ENCODE measurements at places on chromosomes 11 and 22.

DNA sequence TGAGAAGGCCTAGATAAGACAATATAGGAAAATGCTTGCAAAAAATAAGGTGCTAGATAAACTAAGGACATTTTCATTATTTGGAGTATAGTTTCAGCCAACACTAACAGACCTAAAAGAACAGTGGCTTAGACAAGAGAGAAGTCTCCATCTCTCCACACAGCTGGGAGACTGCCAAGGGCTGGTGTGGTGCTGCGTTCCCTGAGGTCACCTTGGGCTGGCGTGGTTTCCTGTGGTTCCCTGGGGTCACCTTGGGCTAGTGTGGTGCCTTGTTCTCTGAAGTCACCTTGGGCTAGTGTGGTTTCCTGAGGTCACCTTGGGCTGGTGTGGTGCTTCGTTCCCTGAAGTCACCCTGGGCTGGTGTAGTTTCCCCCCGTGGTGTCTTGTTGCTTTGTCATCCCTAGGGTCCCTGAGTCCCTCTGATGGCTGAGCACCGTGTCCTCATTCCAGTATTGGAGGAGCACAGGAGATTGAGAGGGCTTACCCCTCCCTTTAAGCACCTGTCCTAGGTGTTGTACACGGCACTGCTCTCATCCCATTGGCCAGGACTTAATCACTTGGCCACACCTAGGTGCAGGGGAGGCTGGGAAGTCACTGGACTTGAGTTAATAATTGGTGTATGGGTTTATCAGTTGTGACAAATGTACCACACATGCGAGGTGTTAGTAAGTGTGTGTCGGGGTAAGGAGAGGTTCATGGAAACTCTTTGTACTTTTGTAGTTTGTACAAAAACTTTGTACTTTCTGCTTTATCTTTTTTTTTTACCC lies 14.9 kb downstream of the SAMM50 start:
- DNase-seq, result no peak

- DNase-seq, result no peak
These were observed 151.1 kb downstream of the FEZ1 start for GRCh38 chr11:125344846-125345420.

GRCh38 chr11:62359475-62359874 lies 22.2 kb downstream of the ASRGL1 start:
- DNase-seq, result no peak

- DNase-seq, result peak; percentile 71
These were observed 4.7 kb downstream of the FEN1 start for GRCh38 chr11:61797263-61797944.

DNA sequence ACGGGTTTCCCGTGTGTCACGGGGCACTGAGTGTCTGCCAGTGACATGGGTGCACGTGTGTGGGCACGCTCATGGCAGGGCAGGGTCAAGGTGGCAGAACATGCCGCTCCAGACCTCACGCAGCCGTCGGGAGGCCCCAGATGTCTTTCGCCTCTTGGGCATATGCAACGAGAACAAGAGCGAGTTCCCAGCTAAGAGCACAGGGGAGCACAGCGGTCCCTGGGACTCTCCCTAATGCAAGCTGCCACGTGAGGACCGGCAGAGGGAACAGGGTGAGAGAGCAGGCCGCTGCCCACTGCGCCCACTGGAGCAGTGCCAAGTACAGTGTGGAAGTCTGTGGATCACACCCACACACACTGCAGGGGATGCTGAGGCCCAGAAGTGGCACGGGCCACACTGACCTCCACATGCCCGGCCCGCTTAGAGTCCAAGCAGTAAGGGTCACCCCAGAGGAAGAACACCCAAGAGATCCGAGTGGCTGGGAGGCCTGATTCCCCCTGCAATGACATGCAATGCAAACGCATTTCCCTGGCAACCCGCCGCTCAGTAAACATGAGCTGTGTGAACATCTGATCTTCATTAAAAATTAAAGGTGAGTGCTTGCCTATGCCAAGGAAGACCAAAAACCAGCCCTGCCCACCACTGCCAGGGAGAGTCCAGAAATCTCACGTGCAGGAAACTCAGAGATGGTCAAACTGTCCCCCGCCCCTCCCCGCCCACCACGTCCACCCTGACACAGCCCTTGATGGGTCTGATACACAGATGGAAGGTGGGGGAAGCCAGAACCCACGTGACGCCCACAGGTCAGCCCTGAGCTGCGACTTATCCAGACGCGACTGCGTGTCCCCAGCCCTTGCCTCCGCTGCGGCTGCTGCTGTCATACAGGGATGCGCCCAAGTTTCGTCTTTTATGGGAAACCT lies 11.7 kb downstream of the CERK start:
- no peak for DNase-seq

DNA sequence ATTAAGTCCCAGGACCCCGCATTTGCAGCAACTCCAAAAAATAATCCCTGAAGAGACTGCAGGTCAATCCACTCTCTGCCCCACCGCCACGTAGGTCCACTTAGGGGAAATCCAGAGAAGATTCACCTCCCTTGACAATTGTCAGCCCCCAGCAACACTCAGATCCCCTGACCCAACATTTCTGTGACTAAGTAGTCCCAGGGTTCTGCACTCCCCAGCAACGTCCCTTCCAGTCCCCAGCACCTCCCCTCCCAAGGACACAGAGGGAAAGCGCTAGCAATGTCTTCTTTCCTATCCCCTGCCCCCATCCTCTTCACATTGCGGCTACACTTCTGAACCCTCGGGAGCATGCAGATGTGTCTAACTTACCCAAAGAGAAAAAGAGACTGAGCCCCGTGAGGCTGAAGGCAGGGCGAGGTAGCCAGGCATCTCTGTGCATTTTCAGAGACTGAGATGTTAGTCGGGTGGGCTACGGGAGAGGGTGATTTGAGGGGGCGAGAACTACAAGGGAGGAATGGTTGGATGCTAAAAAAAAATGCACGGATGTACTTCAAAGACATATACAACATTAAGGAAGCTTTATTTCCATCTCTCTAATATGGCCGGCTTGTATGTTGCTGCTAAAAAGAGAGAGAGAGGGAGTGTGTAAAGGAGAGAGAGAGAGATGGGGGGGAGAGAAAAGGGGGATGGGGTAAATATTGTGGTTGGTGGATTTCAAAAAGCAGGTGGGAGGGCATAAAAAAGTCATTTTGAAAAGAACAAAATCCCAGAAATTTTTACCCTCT lies at the start of gene SCN2B:
TSS of gene SCN2B (minus strand) at position 647 of the 785 bp plus-strand sequence. CDS start at position 439, 208 bp downstream.
- no peak for DNase-seq

- no peak for DNase-seq
These were observed 45.3 kb upstream of the PPARA start for GRCh38 chr22:46104881-46105493.

DNA sequence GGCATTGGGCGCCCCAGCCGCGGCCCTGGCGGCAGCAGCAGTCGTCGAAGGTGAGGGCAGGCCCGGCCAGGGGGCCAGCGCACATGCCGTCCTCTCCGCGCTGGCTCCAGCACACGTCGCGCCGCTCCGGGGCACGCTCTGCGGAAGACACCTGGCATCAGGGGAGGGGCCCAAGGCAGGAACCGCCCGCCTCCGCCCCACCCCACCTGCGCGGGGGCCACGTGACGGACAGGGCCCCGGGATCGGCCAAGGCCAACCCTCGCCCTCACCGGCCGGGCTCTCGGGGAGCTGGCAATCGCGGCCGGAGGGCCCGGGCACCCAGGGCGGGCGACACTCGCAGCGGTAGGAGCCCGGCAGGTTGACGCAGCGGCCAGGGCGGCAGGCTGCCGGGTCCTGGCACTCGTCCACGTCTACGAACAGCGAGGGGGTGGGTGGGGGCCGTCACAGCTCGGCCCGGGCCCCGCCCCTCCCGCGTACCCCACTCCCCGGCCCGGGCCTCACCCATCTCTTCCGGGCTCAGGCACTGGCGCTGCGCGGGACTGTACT lies 14.9 kb downstream of the SCYL1 start:
- DNase-seq, result no peak

DNA sequence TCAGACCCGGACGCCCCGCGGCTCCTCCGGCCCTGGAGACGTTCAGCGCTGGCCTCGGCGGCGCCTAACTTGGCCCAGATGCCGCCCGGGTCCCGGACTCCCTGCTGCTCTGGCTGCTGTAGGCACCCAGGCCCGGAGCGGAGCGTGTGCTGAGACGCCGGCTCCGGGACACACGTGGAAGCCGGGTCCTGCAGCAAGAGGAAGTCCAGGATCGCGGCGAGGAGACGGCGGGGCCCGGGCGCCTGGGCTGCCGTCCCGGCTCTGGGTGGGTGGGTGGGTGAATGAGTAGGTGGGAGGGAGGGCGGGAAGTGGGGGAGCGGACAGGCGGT lies 223 bp downstream of the WT1 start:
- DNase-seq, result no peak

- DNase-seq, result no peak
These were observed 106.2 kb upstream of the TP53AIP1 start for GRCh38 chr11:129048911-129049310.

All from stimulated activated CD4-positive, alpha-beta T cell treated with anti-CD3 and anti-CD28 coated beads, Interleukin-2, amount 100 ng/mL, for 24 hours (primary cell).